ENCODE measurements at places on chromosomes 13 and 19. TPM values are rescaled to one million over a fixed set of nuclear protein-coding genes. Genes with fewer than 3 reads are reported as not detected.

DNA sequence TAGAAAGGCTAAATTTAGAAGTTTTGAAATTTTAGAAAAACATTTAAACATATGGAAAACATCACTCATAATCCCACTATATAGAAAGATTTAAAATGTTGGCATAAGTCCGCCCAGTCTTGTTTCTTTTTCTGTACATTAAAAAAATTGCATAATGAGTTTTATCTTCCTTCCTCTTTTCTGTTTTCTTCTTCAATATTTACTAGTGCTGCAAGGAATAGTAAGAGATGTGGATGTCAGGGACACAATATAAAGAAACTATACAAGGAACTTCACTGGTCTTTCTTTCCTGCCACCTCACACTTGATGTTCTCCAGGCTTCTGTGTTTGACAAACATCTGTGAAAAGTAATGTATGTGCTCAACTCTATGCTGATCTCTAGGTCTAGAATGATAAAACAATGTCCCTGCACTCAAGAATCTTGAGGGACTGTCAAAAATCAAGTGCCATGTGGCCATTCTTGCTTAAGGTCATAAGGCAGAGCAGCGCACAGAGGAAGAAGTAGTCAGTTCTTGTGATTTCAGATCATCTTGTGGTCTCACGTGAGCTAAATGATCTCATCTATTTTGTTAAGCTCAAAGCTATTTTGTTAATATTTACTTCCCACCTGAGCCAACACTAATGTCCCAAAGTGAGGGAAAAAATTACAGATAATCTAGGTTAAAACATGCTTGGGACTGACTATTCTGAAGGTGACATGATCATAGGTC is 186.9 kb upstream of the OBI1 start:
- H3K27ac ChIP-seq: no peak overlapping the region
- H3K27me3 ChIP-seq: no peaks in the 10 kb centered on the region
- no peak overlapping the region for H3K4me3 ChIP-seq
- no peaks in the 10 kb centered on the region for H3K36me3 ChIP-seq

Gene SSC5D
- total RNA-seq: 0.42 TPM

DNA sequence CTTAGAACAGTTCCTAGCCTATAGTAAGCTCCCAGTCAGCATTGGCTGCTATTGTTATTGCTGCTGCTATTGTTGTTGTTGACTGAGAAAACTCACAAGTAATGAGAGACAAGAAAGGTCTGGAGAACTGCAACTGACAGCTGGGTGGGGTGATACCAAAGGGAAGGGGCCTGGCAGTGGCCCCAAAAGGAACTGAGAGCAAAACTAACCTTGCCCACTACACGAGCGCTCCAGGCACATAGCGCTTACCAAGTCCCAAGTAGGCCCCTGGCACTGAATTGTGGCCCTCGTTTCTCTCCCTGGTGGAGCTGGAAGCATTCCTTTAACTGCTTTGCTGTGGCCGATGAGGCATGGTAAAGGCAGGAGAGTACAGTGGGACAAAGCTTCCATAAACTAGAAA is 59.7 kb downstream of the KCTD12 start:
- no peak overlapping the region for H3K27ac ChIP-seq
- no peaks in the 10 kb centered on the region for H3K36me3 ChIP-seq
- no peak overlapping the region for H3K4me3 ChIP-seq
- no peak for DNase-seq
- no peaks in the 10 kb centered on the region for H3K27me3 ChIP-seq

Gene SYNGR4
- not detected for total RNA-seq

DNA sequence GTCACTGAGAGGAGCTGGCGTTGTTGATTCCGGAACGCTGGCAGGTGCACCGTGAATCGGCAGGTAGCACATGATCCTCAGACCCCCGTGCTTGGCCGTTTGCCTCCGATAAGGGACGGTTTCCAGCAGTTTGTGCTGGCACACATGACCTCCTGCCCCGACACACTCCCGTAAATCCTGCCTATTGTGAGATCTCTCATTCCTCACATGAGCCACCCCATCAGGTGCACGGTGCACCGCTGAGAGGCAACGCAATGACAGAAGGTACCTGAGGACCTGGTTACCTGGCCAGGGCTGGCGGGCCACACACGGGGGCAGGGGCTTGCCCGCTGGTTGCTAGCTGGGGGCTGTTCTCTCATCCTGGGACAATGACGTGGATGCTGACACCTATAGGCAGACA is 2.1 kb upstream of the ADPRHL1 start:
- DNase-seq: no peak
- H3K27ac ChIP-seq: no peak overlapping the region
- no peak overlapping the region for H3K4me3 ChIP-seq
- H3K36me3 ChIP-seq: peaks cover 38% of the 10 kb centered on the region

Gene SOX1
- total RNA-seq: not detected

DNA sequence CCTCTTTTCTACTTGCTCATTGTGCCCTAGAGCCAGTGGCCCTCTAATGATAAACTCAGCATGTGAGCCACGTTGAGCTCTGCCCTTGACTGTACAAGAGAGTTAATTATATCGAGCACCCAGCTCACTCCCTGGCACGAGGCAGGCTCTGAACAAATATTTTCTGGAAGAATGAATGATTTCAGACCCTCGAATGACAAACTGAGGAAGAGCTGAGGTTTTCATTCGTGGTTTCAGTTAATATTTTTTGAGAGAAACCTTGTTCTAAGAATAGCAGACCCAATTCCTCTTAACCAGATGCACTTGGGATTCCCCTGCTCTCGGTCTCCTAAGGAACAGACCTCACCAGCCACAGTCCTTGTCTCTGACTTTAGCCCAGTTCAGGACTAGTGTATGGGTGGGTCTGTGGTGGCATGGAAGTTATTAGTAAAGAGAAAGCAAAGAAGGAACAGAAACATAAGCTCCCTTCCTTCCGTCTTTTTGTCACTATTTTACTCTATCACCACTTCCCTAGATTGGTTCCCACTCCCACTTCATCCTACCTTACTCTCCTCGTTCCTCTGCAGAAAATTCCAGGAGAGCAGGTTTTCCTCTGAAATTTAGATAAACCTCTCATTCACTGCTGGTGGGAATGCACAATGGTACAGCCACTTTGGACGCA is 22.1 kb upstream of the WDFY2 start:
- no peak overlapping the region for H3K4me3 ChIP-seq
- no peak overlapping the region for H3K27ac ChIP-seq
- H3K27me3 ChIP-seq: no peaks in the 10 kb centered on the region

- no peak for DNase-seq
- peaks cover 3% of the 10 kb centered on the region for H3K27me3 ChIP-seq
- H3K4me1 ChIP-seq: no peaks in the 10 kb centered on the region
- H3K27ac ChIP-seq: no peak overlapping the region
- no peak overlapping the region for H3K4me3 ChIP-seq
Observed at GRCh38 chr19:17981611-17982010, 14.7 kb downstream of the KCNN1 start.
